ENCODE measurements at places on chromosomes 7 and 10.

GRCh38 chr10:36425131-36425797 lies 700.1 kb upstream of the ANKRD30A start:
- no peak for DNase-seq

- DNase-seq: no peak
Observed at GRCh38 chr10:117781216-117781831, 238.8 kb downstream of the EMX2 start.

DNA sequence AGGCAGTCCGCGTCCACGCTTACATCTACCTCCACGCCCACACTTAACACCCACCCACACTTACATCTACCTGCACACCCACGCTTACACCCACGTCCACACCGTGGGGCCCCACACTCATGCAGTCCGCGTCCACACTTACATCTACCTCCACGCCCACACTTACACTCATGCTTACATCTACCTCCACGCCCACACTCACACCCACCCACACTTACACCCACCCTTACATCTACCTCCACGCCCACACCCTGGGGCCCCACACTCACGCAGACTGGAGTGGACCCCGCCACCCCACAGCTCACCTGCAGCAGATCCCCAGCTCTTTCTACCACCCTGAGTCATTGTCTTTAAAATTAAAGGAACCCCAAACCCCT lies 32.4 kb upstream of the PWWP2B start:
- peak; percentile 13 for DNase-seq

- DNase-seq: peak; percentile 9
Observed at GRCh38 chr7:5872326-5872725, 8.3 kb upstream of the OCM start.

DNA sequence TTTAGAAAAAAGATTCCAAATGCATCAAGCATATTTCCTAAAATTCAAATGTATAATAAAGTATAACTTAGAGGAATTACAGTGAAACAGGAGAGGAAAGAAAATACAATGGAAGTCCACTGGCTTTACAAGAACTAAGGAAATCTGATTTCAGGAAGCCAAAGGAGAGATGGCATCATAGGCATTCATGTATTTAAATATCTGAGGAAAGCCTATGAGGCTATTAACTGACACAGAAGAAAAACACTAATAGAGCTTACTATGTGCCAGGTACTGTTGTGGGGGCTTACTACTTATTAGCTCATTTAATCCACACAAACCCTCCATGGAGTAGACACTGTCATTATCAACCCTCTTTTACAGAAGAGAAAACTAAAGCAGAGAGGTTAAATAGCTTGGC lies 92.2 kb downstream of the SRPK2 start:
- DNase-seq: no peak

Measured in bronchial epithelial cell (primary cell).